Occipital lobe (tissue), 3 donors: ENCODE measurements at places on chromosomes 12 and 14. TPM values are rescaled to one million over a fixed set of nuclear protein-coding genes. Genes with fewer than 3 reads are reported as not detected.
A peak's percentile ranks its signal among the peaks of the same experiment; 100 is the strongest.

DNA sequence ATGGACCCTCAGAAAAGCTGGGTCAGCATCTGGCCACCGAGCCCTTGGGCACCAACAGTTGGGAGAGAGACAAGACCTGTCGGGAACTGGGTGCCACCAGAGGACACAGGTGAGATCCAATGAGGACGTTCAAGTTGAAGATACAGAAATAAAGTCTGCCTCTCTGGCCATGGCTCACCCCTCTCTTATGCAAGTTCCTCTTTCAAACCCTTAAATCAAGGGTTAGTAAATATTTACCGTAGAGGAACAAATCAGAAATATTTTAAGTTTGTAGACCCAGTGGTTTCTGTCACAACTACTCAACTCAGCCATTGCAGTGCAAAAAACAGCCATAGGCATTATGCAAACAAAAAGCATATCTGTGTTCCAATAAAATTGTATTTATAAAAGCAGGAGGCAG, 76.5 kb upstream of the HSPB8 start:
- DNase-seq: no peak

- DNase-seq: no peak
Observed at GRCh38 chr12:104376650-104377513, 73.3 kb downstream of the EID3 start.

DNA sequence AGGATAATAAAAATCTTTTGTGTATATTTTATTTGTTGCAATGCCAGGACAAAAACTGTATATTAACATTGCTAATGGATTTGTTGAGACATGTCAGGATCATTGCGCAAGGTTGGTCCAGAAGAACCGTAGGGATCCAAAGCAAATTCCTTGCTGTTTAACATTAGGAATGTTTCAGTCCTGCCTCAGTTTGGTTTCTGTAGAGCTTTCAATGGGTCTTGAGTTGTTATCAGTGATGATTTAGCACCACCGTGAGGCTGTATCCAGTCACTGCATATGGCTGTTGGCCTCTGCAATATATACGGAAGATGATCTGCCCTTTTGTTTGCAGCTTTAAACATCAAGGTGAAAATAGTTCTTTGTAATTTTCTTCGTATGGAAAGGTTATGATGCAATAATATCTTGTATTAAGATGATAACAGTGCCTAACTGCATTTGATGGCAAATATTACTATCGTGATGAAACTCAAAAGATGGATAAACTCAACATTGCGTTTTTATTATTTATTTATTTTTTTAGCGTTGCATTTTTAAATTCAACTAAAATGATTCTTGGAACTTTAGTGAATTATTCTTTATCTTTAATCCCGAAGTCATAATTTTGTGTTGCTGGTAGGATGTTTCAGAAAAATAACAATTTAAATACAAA, 231.2 kb downstream of the AKAP6 start:
- peak; percentile 33 for DNase-seq

DNA sequence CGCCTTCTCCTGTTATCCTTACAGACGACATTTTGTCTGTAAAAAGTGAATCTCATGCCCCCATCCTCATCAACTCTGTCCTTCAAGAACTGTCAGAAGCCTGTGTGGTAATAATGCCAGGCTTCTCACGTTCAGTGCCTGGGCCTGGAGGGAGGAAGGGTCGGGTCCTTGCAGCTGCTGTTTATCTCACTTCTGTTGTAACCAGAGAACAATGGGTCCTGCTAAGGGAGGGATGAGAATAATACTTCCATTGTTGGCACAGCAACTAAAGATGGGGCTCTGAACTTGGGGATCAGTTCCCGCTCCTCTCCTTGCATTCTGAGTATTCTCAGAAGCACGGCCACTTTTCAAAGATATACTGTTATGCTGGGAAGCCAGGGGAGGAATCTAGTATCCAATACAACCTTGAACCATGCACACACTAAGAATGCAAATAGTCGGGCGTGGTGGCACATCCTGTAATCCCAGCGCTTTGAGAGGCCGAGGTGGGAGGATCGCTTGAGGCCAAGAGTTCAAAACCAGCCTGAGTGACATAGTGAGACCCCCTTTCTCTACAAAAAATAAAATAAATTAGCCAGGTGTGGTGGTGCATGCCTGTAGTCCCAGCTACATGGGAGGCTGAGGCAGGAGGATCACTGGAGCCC, 38.8 kb upstream of the NINJ2 start:
- peak; percentile 55 for DNase-seq

GRCh38 chr14:85071447-85071846, 458.5 kb upstream of the FLRT2 start:
- no peak for DNase-seq

- no peak for DNase-seq
Observed at GRCh38 chr14:69708586-69709560, 58.1 kb upstream of the SRSF5 start.

The ITPK1 gene
- 24.3 TPM for total RNA-seq

- DNase-seq: no peak
Observed at GRCh38 chr12:89824822-89825221, 116.2 kb upstream of the ATP2B1 start.

DNA sequence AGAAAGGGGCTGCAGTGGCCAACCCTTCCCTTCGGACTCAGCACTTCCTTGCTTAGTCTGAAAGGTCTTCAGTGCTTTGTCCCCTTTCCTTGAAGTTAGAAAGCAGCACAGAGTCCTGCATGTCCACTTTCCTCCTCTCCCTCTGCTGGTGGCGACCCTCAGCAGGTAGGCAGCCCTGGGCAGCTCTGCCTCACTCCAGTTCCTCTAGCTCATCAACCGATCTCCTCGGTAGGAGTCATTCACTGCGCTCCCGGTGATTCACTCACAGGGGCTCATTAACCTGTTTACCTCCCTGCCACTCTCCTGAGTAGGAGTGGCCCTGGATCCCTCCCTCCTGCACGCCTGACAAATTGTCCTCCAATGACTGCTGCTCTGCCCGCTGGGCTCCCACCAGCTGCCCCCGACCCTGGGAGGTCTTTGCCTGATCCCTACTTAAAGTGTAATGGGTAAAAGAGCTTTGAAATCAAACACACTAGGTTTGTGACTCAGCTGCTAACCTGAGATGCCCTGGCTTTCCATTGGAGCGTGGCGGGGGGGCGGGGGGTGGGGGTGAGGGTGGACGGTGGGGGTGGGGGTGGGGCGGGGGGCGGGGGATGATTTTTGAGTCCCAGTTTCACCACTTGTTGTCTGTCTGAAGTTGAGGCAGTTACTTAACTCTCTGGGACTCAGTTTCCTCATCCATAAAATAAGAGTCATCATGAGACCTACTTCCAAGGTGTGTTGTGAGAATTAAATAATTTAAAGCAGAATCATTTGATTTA, 4.2 kb downstream of the SCNN1A start:
- DNase-seq: no peak

- DNase-seq: no peak
Observed at GRCh38 chr14:33812601-33813000, 138.3 kb downstream of the EGLN3 start.

GRCh38 chr12:69684466-69684865, 14.6 kb downstream of the BEST3 start:
- DNase-seq: no peak
